Omental fat pad (tissue), 4 donors: ENCODE measurements at places on chromosomes 2 and 18.

DNA sequence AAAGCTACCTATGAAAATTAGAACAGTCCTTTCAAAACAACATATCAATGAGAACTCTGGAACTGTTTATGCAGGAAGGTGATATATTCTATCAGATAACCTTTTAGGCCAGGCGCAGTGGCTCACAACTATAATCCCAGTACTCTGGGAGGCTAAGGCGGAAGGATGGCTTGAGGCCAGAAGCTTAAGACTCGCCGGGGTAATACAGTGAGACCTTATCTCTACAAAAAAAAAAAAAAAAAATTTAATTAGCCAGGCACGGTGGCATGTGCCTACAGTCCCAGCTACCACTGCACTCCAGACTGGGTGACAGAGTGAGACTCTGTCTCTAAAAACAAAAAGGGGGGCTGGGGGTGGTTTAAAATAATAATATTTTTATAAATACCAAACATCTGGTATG is 77.9 kb downstream of the OSBPL1A start:
- no peak for DNase-seq

GRCh38 chr2:158738363-158738762 is 56.8 kb upstream of the DAPL1 start:
- DNase-seq, result no peak

- DNase-seq, result no peak
Observed at GRCh38 chr2:12253167-12253778, 463.5 kb upstream of the TRIB2 start.

DNA sequence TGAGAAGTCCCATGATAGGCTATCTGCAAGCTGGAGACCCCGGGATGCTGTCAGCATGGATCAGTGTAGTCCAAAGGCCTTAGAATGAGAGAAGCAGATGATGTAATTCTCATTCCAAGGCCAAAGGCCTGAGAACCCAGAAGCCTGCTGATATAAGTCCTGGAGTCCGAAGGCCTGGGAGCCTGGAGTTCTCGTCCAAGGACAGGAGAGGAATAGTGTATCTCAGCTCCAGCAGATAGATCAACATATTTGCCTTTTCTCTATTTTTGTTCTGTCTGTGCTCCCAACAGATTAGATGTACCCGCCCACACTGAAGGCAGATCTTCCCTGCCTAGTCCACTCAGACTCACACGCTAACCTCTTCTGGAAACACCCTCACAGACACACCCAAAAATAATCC is 454.9 kb upstream of the CHAC2 start:
- DNase-seq, result no peak

DNA sequence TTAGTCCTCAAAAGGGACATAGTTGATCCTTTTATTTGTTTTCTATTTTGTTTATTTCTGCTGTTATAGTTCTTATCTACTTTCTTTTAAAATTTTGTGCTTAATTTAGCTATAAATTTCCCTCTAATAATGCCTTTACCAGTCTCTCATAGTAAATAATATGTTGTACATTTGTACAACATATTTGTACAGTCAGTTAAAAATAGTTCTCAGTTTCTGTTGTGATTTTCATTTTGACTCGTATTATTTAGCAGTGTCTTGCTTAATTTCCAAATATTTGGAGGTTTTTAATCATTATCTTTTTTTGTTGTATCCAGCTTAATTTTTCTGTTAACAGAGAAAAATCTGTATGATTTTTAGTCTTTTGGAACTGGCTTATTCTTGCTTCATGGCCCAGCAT is 443.6 kb upstream of the TRIB2 start:
- DNase-seq, result no peak

GRCh38 chr18:45104049-45104395 is 423.3 kb downstream of the SETBP1 start:
- no peak for DNase-seq

DNA sequence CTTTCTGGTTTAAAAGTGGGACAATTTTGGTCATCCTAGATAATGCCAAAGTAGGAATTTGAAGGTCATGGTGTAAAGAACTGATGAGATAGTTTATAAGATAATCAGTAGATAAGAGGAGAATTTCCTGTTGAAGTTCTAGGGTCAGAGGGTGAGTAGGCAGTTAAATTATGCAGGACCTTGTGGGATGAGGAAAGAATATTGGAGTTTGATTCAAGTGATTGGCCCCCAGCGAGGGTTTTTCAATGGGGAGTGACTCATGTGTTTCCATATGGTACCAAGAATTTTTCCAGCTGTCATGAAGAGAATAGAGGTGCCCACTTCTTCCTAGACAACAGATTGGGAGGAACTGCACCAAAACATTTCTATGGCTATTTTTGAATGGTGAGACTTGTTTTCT is 940.2 kb upstream of the ZEB2 start:
- DNase-seq, result no peak

- no peak for DNase-seq
Observed at GRCh38 chr18:61753373-61753772, 139.4 kb downstream of the RNF152 start.

DNA sequence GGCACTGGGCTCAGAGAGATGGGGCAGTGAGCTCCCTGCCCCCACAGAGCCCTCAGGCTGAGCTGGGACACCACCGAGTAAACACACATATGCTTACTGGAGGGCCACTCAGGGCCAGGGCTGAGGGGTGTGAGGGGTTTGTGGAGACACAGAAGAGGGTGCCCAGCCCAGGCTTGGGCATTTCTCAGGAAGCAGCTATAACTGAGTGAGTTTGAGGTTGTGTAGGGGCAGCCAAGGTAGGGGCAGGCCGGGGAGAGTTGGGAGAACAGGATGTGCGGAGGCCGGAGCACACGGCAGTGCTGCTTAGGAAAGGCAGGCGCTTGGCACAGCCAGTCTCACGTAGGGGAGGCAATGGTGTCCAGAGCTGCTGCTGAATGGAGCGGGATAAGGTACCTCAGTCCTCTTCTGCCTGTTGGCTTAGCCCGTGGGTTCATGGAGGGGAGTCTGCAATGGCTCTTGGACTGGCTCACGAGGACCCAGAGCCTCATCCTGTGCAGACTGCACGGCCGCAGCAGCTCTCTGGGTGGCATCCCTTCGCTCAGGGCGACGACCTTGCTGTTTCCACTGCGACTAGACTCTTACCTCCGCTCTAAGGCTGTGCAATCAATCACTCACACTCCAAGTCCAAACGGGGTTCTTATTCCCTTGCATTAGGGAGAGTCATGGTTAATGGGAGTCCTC is 466.1 kb upstream of the HS6ST1 start:
- no peak for DNase-seq

GRCh38 chr2:3246928-3247714 is 130.5 kb downstream of the EIPR1 start:
- DNase-seq, result no peak

- DNase-seq, result no peak
Observed at GRCh38 chr18:48997985-48998831, 47.4 kb upstream of the SMAD7 start.

- no peak for DNase-seq
Observed at GRCh38 chr2:70340075-70340474, 38.2 kb upstream of the FAM136A start.
